Stimulated activated CD4-positive, alpha-beta T cell treated with anti-CD3 and anti-CD28 coated beads, Interleukin-4, amount 100 ng/mL, for 4 hours (primary cell): ENCODE measurements at places on chromosomes 3 and 15.

GRCh38 chr15:37819191-37819590, 115.2 kb upstream of the TMCO5A start:
- DNase-seq = no peak

- no peak for DNase-seq
Observed at GRCh38 chr15:80525853-80526252, 121.7 kb downstream of the ARNT2 start.

- no peak for DNase-seq
Observed at GRCh38 chr3:28449398-28449797, 100.8 kb upstream of the AZI2 start.

- DNase-seq = no peak
Observed at GRCh38 chr3:28877912-28878311, 403.0 kb upstream of the RBMS3 start.

DNA sequence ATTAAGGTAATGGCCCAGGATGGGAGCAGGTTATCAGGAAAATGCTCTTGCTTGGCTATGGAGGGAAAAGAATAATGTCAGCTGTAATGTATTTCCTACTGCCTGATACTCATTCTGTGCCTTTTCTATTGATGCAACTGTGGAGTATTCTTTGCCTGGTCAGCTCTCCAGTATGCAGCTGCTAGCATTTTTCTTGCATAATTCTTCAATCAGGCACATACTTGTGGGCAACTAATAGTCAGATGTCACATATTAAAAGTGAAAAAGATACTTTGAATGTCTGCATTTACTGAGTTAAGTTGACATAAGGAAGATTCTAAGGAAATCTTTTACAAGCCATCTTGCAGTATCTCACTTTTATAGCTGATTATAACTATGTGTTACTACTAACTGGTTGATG, 29.5 kb downstream of the CD80 start:
- DNase-seq = no peak

DNA sequence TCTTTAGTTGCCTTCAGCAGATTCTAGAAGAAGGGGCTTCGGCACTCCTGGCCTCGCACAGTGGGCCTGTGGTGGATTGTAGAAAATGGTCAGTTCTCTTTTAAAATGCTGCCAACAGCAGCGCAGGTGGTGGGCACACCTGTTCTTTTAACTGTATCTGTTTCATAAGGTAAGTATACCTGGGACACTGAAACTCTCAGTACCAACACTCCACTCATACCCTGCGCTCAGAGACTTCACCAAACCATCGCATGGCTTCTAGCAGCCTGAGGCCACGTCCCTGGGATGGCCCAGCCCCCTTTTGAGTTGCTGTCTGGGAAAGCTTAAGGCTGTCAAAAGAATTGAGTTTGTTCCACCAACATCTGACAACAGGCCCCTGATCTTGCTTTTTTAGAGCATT, 56.7 kb upstream of the MCF2L2 start:
- no peak for DNase-seq

DNA sequence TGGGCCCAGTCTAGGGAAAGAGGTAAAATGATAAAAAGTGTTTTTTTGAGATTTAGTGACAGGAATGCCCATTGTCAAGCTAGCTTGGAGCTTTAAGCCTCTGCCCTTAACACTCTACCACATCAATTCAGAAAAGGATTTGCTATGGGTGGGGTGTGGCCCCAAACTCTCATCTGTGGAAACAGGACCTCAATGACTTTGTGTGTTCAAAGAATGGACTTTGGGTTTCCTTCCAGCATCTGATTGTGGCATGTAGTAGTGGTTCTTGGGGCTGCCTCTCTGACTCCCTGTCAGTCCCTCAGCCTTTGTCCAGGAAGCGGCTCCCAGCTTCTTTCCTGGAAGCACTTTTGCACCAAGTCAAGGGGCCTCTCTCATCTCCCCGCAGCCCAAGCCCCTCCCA, 56.1 kb downstream of the CCNL1 start:
- no peak for DNase-seq

DNA sequence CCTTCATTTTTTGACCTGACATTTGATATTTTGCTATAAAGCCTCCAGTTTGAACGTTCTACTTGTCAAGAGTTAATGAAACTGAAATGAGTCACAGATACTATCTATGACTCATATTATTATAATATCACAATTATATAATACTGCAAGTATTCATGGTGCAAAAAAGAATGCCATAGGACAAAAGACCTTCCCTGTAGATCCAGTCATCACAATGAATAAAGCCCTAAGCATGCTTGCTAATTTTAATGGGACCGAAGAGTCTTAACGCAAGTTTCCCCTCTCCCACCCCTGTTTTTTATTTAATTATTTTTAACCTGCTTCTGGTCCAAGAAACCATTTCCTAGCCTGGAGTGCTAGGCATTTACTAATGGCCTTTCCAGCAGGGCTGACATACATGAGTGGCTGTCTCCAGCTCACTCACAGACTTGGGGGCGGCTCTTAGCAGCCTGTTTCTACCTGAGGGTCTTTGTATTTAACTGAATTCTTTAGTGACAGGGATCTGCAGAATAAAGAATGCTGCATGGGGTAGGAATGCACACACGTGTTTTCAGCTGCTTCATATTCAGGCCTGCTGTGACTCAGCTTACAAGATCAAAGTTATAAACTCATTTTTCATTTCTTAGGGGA, 61.2 kb downstream of the THBS1 start:
- no peak for DNase-seq

DNA sequence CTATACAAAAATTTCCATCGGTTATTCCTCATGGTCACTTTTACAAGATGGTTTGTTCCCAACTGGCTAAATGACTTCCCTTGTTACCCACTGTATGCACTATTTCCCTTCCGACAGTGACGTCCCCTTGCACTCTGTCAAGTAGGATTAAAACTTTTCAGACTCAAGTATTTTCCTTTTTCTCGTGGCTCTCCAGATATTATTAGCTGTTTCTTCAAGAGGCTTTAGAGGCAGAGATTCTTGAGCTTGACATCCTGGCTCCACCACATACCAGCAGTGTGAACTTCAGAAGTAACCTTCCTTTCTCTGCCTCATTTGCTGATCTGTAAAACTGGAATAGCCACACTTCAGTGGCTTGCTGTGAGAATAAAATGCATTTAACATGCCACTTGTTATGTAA, 14.0 kb downstream of the CSNK1G1 start:
- DNase-seq = no peak

- DNase-seq = no peak
Observed at GRCh38 chr3:99803297-99803696, 14.4 kb upstream of the CMSS1 start.

- DNase-seq = no peak
Observed at GRCh38 chr15:39998511-39999077, 40.4 kb downstream of the SRP14 start.

DNA sequence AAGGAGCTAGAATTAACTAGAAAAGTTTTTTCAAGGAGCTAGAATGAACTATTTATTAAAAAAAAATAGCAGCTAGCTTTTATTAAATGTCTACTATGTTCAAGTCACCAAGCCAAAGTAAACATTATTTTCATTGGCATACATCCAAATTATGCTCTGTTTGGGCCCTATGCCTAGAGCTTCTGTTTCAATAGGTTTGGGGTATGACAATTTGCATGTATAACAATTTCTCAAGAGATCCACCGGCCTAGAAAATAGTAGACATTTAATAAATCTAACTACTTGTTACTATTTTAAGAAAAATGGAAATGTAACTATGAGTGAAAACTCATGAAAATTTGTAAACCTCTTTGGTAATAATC, 8.0 kb downstream of the GABRR3 start:
- DNase-seq = no peak

DNA sequence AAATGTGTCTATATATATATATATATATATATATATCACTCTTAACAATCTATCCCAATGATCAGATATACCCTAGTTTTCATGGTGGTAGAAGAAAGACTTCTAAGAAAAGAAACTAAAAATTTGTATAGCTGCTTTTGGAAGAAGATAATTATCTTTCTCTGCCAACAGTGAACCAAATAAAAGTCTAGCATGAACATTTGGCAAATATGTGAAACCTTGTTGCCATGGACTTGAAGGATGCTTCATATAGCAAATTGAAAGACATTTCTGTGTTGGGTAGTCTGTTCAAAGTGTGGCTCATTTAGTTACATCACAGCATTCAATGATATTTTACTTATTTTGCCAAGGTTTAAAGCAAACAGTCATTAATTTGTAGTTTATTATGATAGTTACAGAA, 219.9 kb upstream of the NECTIN3 start:
- DNase-seq = no peak

DNA sequence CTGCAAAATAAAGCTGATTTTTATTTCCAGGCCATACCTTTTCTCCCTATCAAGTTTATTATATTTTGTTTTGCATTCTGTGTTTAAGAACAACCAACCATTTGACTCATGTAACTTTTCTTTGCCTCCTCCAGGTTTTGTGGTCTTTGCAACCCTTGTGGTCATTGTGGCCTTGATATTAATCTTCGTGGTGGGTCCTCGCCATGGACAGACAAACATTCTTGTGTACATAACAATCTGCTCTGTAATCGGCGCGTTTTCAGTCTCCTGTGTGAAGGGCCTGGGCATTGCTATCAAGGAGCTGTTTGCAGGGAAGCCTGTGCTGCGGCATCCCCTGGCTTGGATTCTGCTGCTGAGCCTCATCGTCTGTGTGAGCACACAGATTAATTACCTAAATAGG, 27.6 kb downstream of the NIPA2 start:
- DNase-seq = no peak

DNA sequence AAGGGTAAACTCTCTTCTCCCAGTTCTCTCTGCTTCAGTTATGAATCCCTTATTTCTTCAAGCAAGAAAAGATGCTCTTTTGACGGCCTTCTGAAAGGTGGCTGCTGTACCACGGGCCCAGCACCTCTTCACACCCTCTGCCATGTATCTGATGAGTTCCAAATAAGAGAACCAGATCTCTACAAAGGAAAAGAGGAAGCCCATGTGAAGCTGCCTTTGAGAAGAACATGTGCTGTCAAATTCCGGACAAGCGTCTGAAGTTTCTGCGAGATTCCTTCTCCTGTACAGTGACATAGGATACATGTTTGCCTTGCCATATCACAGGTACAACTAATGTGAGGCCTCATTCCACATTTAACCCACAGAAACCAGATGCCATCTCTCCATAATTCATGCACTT, 59.2 kb downstream of the SH3BP5 start:
- DNase-seq = no peak

DNA sequence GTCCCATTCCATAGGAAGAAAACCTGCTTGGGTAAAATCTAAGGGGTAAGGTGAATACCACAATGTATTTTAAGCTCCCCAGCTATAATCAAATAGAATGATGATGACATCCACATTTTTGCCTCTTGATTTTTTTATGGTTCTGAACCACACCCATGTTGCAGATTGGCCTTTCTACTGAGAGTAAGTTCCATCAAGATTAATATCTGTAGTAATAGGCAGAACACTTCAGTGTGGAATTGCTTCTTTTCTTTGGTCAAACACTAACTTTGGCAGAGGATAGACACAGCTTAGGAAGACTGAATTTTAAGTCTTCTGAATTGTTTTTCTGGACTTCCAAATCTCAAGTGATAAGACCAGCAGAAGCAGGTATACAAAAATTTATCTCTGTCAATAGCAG, 27.0 kb downstream of the PLS1 start:
- no peak for DNase-seq

DNA sequence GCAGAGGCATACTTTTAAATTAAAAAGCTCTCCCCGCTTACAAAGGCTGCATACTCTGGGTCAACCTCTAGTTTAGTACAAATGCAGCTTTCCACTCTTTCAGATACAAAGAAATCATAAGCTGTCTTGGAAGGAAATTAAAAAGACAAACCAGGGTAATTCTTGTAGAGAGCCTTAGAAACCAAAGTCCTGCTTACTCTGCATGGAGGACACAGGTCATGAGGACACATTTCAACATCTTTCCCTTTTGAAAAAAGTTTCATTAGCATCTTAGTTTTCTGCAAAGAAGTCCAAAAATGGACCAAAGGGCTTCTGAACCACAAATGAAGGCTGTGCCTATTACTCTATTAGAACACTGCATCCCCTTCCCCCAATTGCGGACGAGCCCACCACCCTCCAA, 50.5 kb upstream of the WNT5A start:
- DNase-seq = no peak

DNA sequence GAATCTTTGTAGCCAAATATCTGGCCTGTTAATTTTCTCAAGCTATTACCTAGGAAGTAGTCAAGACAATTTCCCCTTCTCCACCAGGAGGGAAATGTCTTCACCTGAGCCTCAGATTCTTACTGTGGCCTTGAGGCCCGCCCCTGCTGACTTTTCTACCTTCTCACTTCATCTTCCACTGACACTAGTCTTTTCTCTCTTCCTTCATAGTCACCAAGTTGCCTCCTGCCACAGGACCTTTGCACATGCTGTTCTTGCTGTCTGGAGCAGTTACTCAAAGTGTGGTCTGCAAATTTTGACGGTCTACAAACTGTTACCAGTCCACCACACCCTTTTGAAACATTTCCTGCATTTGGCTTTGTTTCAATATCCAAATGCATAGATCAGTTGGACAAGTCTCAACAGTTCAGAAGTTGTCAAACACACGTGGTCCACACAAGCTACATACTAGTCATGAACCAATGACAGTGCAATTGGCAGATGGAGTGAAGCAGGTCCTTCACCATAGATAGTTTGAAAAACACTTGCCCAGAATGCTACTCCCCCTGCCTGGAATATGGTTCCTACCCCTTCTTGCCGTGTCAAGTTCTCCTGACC, 100.5 kb downstream of the OSBPL10 start:
- DNase-seq = no peak

DNA sequence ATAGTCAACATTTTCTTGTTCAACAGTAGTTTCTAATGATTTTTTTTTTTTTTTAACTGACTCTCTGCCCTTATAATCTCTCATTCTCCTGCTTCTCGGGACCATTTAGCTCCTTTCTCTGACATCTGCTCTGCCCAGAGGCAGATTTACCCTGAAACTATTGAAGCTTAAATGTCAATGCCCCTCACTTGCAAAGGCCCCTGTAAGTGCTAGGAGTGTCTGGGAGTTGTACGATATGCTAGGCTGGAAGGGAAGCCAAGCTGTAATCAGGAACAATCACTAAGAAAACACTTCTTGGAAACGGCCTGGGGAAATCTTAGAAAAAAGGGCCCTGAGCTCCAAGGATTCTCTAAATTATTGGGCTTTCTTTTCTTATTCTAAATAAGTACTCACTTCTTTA, 5.8 kb upstream of the PLOD2 start:
- DNase-seq = no peak
